ENCODE measurements at places on chromosomes 4 and X.

DNA sequence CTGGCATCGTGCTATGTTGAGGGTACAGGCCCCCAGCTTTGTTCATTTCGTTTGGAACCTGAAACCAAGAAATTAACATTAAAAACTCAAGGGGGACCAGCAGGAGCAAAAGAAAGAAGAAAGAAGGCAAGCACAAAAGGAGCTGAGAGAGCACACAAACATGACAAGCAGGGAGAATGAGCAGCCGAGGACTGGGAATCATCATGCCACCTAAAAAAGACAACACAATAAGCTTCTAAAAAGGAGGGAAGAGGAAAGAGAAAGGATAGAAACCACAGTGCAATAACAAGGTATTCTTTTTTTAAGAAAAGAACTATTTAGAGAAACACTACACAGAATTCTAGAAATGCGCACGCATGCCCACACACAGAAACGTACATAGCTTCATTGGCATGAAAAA, 103.2 kb upstream of the FAM9B start:
- DNase-seq: no peak

- DNase-seq: no peak
Measured at GRCh38 chr4:101328063-101328602, 19.2 kb downstream of the PPP3CA start.

DNA sequence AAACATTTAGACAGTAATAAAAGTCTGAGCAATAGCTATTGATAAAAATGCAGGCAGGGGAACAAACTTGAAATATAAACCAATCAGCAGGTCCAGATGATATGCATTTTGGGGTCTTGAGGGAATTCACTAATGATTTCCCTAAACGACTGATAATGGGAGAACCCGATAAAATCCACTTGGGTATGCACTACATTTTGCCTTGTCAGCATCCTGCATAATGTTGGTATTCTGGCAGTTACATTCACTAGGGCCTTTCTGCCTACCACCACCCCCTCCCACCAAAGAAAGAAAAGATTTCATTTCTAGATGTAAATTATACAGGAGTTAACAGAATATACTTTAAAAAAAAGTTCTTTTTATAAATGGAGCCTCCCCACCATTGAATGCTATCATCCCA, 63.5 kb upstream of the IL1RAPL2 start:
- DNase-seq: no peak

DNA sequence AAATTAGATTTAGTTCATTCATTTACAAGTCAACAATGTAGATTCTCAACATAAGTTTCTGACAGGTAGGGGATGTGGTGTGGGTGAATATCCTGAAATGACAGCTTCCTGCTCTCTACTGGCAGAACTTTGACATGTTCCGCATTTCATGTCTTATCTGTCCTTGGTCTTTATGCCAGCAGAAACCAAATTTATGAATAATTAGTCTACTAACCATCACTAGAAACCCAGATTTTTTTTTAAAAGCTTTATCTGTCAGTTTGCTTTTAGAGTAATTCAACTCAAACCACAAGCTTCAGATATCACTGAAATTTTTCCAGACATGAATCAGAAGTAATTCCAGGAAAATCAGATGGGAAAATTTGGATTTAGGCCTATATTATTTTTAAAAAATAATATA, 17.9 kb downstream of the COQ2 start:
- no peak for DNase-seq

DNA sequence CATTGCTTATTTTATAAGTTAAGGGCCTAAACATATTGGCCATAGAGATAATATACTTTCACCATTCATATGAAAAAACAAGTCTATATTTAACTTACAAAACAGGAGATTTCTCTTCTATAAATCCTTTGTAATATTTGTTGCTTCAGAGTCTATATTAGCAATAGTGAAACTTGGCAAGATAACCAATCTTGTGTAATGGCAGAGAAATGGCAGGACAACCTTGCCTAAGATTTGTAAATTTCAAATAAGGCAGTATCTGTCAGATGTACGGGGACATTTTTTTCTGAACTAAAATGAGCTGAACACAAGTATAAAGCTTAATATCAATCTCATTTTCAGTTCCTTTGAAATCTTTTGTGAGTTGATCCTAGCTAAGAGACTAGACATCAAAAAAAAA, 17.8 kb upstream of the CPEB2 start:
- DNase-seq: no peak

GRCh38 chr4:125155251-125155650, 159.5 kb upstream of the FAT4 start:
- DNase-seq: no peak

- DNase-seq: peak; percentile 74
Measured at GRCh38 chr4:1249731-1250526, 999 bp upstream of the CTBP1 start.

DNA sequence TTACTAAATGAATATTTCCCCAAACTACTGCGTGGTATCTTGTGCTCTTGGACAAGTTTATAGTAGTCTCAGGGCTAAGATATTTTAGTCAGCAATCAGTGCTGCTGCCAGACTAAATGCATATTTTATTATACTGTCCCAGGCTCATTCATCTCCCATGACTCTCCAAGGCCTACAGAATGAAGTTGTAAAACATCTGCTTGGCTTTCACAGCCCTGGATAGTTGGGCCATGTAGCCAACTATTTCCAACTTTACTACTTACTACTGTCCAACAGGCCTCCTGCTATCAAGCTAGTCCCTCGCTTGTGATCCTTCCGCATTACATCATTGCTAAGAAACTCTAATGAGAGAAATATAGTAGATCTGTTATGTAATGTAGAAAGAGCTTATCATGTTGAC, 31.4 kb downstream of the MAGEB16 start:
- no peak for DNase-seq

GRCh38 chr4:57154191-57154590, 44.0 kb upstream of the IGFBP7 start:
- DNase-seq: no peak

- no peak for DNase-seq
Measured at GRCh38 chrX:12197030-12197429, 58.8 kb downstream of the FRMPD4 start.

DNA sequence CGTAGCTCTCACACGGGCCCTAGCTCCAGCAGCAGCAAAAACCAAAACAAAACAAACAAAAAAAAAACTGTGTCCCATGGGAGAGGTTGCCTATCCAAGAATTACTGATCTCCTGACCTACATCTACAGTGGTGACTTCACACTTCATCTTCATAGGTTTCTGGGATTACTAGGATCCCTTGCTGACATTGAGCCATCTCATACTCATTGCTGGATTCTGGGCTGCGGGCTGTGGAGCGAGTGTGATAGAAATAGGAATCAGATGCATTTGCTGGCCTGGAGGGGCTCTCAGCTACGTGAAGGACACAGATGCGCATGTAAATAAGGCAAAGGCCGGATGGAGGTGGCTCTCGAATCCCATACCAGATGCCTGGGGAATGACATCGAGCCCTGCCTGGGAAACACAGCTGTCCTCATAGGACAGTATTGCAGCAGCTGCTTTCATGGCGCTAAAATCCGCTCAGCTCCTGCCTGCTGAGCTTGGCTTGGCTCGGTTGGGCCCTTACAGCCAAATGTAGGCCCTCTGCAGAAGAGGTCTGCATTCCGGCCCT, 41.7 kb downstream of the CNGA2 start:
- DNase-seq: no peak

DNA sequence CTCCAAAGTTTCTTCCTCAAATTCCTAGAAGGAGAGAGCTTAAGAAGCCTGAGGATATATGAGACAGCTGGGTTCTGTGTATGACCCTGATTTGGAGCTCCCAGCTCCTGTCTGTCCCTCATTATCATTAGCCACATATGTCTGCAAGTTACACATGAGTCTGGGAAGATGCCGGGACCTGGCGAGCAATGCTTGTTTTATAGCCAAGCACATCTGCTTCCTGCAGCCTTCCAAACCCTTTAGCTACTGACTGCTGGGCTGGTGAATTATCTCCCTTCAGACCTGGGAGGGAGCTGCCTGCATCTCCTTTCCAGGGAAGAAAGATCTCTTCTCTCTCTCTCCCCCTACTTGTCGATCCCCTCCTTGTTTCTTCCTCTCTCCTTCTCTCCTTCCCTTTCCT, 556.7 kb upstream of the BOD1L1 start:
- no peak for DNase-seq

- no peak for DNase-seq
Measured at GRCh38 chr4:159151689-159152088, 48.8 kb downstream of the RAPGEF2 start.

- no peak for DNase-seq
Measured at GRCh38 chr4:150250293-150250997, 172.2 kb downstream of the DCLK2 start.

DNA sequence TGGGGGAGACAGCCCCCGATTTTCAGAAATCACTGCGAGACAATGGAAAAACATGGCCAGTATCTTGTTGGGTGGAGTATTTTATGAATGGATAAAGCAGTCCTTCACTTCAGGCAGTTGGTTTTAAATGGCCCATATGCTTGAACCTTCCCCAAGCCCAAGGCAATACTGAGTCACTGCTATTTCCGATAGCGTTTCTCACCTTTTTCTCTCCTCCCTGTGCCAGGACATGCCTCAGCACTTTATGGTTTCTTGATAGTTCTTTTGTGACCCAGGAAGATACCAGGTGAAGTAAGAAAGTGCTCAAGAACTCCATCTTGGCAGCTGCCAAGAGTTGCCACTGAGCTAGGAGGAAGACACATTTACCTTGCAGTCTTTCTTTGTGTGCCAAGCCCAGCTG, 26.8 kb upstream of the ESX1 start:
- DNase-seq: no peak
